Substantia nigra (tissue), 51 donors: ENCODE measurements at places on chromosomes 3 and 15.

DNA sequence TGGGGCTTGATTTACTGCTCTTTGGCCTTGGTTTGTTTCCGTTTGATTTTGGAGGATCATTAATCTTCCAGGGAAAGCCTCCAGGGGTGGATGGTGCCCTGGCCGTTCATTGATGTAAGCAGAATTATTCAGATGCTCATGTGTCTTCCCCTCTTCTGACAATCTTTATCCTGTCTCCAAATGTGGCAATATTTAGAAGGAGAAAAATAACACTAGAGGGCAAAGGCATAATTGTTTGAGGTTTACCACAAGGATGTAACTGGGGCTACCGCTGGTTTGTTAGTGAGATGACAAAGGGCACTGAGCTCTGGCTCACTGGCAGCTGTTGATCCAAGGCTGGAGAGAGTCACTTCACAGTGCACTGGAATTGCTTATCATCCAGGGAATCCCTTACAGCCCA is 18.2 kb upstream of the PLCL2 start:
- DNase-seq: no peak

DNA sequence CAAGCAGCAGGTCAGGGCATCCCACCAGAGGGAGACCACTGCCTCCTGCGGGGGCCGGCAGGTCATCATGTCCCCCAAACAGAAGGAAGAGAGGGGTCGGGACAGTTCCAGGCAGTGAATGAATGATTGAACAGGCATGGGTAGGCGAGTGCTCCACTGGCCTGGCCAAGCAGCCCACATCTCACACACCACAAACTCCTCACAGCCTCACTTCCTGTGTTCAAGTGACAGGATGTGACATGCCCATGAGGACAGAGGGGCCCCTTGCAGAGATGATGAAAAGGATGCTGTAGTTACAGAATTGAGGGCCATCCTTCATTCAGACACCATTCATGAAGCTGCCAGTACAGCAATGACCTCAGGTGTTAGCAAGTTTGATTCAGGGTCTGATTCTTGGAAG is 3.7 kb downstream of the IQSEC1 start:
- DNase-seq: no peak

- no peak for DNase-seq
Measured at GRCh38 chr3:37861620-37862041, at the start of gene CTDSPL. Gene CTDSPL, plus strand, starts transcription at chr3:37861880. Its CDS starts 320 bp downstream, at chr3:37862200.

GRCh38 chr15:57736591-57736990 is 30.1 kb downstream of the POLR2M start:
- no peak for DNase-seq

- DNase-seq: no peak
Measured at GRCh38 chr15:50119063-50120040, at the start of gene ATP8B4. Gene ATP8B4, minus strand, starts transcription at chr15:50119233. Its CDS starts 12,267 bp downstream, at chr15:50106966.

DNA sequence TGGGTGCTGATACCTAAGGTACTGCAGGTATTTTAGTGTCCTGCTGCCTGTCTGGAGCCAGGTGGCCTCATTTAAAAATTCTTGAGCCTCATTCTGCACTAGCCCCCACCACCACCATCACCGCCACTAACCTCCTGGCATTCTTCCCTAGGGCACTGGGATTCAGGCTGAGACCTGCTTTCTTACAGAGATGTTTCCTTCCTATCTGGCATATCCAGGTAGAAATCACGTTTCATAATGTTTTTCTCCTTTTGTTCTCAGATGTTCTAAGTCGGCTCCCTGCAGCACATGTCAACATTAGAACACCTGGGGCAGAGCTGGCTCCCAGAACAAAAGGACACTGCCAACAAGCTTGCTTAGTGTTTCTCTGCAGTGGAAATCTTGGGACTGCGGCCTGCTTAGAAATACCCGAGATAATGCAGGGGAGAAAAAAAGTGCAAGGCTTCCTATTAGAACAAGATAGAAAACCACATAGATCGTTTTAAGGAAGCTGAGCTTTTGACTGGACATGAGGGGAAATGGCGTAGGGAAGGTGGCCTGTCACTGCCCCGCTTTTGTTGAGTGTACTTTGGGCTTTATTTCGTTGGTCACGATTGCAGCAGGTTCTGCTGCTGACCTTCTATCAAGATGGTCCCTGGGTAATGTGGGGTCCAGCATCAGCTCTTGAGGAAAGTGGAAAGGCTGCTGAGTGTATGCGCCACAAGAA is 59.6 kb upstream of the PPARG start:
- DNase-seq: no peak

GRCh38 chr15:81295486-81296121 is 28.3 kb downstream of the STARD5 start:
- no peak for DNase-seq

- no peak for DNase-seq
Measured at GRCh38 chr3:103918336-103918735, 1448.4 kb upstream of the ALCAM start.

GRCh38 chr15:31265871-31266711 is 60.5 kb upstream of the KLF13 start:
- DNase-seq: no peak
